ENCODE measurements at places on chromosomes 1 and 21. TPM values are rescaled to one million over a fixed set of nuclear protein-coding genes. Genes with fewer than 3 reads are reported as not detected.

CHIA gene
- total RNA-seq: not detected

MX1 gene
- 1.3 TPM for total RNA-seq

TMEM35B gene
- 34.8 TPM for total RNA-seq

PLEKHN1 gene
- total RNA-seq: not detected

DMRTA2 gene
- total RNA-seq: not detected
